ENCODE measurements at places on chromosomes 16 and 17.
A peak's percentile ranks its signal among the peaks of the same experiment; 100 is the strongest.

- DNase-seq, result peak; percentile 13
Measured at GRCh38 chr17:49414271-49414621, 436 bp downstream of the PHB1 start.

DNA sequence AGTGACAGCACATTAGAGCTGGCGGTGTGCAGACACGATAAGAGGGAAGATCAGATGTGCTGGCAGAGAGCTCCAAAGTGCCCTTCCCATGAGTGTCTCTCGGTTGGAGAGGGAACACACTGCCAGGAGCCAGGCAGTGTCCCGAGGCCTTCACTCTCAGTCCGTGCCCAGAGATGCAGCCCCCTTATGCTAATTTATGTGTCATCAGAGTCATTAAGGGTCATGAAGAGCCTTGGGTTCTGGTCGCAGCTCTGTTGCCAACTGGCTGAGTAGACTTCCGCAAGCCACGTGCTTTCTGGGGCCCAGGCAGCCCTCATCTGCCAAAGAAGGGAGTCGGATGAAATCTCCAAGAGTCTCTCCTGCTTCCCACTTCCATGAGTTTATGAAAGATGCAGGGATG, 232.5 kb downstream of the MSI2 start:
- DNase-seq, result no peak

DNA sequence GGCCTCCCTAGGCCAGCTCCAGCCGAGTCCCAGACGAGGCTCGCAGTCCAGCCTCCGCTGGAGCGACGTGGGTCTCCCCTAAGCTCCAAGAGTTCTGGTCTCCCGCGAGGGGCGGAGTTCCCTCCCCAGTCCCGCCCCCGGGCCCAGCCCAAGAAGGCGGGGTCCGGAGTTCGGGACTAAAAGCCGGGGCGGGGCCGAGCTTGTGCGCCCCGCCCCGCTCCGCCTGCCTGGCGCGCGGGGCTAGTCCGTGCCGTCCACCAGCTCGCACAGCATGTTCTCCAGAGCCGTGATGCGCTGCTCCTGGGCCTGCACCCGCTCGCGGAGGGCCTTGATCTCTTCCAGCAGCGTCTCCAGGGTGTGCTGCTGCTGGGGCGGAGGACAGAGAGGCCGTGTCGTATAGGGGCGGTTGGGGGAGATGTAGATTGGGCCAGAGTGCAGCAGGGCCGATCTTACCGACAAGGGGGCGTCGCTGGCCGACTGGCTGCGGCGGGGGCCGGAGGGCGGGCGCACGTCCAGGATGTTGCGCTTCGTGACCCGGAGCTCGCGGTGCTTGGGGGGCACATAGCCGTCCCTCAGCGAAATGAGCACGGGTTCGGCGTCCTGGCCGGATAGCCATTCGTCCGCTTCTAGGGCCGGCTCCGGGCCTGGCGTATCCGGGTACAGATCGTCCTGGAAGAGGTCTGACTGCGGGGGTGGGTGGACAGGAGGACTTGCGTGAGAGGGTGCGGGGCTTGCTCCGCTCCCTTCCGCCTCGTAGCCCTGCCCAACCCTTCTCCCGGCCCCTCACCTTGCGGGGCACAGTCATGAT, 7.0 kb downstream of the CORO6 start:
- peak; percentile 90 for DNase-seq

- no peak for DNase-seq
Measured at GRCh38 chr16:56448005-56448404, 3.1 kb downstream of the NUDT21 start.

DNA sequence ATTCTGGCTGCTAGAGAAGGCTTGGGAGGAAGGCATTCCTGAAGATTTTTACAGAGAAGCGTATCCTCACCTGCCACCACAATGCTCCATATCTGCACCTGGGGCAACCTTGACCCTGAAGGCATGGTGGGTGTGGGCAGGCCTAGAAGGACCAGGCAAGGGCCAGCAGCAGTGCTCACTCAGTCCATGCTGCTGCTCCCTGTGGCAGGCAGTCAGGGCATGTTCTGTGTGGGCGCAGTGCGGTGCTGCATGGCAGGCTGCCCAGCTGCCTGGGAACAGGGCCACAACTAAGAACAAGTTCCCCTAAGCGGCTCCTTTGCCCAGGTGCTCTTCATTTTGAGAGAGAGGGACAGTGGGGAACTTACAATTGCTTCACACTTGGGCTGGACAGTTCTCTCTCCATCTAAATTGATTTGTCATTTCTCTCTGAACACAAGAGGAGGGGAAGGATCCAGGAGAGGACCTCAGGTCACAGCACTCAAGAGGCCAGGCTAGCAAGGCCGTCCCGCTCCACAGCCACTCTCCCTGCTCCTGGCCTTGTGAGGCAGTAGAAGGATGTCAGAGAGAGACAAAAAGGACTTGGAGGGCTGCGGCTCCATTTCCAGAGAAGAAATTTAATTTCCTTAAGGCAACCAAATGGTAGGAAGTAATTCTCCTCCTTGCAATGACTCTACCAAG, 158.8 kb downstream of the AATF start:
- DNase-seq, result peak; percentile 66

DNA sequence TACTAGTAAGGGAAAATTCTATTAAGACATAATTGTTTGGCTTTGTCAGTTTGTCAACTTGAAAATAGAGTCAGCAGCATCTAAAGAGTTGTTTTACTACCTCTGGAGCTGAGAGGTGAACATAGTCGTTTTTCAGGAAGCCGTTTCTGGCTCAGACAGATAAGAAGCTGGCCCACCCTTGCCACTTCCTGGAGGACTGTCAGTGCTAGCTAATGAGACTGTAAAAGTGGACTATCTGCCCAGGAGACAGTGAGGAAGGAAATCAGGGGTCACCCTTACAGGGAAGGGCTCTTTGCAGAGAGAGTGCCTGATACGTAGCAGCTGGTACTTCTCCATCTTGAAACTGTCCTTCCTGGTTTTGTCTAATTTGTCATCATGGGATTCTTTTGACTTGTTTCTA, 328.7 kb downstream of the WWOX start:
- no peak for DNase-seq

- peak; percentile 53 for DNase-seq
Measured at GRCh38 chr17:78745407-78746088, 36.5 kb downstream of the CYTH1 start.

DNA sequence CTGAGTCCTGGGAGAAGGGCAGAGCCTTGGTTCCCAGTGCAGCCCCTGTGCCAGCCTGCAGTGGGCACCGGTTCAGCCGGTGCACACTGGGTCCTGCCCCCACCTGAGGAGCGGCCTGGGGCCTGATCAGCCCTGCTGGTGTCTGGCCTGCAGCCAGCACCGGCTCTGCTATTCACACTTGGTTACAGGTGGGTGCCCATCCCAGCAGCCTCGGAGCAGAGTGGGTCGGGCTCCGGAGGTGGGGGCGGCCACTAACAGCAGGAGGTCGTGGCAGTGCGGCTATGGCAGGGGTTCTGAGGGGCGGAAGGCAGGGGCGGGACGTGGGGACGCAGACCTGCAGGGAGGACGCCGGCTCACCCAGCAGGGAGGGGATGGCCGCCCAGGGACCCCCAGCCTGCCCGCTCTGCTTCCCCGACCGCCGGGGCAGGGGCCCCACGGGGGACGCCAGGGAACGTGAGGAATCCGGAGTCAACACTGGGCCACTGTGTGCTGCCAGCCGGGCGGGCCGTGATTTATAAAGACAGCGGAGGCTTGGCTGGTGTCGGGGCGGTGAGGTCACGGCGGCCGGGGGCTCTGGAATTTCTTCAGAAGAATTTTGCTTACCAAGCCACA, 20.3 kb downstream of the METRNL start:
- DNase-seq, result no peak

DNA sequence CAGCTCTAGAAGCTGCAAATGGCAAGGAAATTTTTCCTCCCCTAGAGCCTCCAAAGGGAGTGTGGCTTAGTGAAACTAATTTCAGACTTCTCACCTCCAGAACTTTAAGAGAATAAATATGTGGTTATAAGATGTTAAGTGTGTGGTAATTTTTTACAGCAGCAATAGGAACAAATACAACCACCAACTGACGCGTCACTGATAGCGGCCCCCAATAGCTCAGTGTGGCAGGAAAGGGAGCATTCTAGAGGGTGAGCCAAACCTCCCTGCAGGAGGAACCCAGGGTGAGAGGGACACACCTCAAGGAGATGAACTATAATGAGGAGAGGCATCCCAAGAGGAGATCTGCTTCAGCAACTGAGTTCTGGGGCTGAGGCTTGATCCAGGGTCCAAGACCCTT, 4.0 kb downstream of the CCL4 start:
- DNase-seq, result no peak

- DNase-seq, result no peak
Measured at GRCh38 chr17:66988069-66988798, 23.7 kb downstream of the CACNG4 start.

DNA sequence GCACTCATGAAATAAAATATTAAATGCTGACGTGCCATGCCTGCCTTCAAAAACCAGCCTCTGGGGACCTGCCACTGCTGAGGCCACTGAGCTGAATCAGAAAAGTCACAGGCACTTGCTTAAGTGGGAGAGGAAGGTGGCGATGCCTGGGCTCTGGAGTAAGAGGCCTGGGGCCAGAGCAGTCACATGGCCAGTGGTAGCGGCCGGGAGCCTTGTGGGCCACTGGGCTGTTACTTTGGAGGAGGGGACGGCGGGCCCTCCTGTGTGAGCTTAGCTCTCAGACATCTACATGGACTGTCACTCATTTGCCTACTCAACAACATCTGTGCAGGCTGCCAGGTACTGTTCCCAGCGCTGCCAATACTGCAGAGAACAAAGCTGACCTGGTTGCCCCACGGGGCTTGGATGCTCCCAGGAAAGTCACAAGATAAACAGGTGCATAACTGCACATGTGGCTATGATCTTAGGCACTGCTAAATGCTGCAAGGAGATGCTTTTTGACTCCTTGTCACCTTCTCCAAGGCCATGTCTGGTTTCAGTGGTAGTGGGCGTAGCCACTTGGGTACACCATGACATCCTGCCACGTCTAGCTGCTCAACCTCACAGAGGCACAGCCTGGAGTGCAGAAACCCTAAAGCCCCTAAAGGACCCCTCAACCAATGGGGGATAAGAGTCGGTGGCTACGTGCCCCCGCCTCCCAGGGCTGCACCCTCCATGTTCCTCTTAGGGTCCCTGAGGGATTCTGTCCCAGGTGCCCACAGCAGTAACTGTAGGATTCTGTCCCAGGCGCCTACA, 11.6 kb downstream of the COTL1 start:
- DNase-seq, result no peak

- no peak for DNase-seq
Measured at GRCh38 chr16:80573700-80574120, 32.9 kb downstream of the DYNLRB2 start.

DNA sequence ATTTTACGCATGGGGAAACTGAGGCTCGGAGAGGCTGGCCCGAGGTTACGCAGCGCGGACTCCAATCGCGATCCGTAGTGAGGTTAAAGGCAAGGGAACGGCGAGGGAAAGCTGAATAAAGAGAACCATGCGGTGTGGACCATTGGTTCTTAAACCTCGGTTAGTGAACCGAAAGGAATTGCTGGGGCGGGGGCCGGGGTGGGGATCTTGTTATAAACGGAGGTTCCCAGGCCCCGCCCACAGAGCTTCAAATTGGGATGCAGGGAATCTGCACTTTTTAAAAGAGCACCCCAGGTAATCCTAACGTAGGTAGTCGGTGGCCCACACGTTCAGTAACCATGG, 524 bp downstream of the IQCK start:
- peak; percentile 28 for DNase-seq

GRCh38 chr16:24070851-24071250, 185.3 kb upstream of the CACNG3 start:
- DNase-seq, result peak; percentile 4

DNA sequence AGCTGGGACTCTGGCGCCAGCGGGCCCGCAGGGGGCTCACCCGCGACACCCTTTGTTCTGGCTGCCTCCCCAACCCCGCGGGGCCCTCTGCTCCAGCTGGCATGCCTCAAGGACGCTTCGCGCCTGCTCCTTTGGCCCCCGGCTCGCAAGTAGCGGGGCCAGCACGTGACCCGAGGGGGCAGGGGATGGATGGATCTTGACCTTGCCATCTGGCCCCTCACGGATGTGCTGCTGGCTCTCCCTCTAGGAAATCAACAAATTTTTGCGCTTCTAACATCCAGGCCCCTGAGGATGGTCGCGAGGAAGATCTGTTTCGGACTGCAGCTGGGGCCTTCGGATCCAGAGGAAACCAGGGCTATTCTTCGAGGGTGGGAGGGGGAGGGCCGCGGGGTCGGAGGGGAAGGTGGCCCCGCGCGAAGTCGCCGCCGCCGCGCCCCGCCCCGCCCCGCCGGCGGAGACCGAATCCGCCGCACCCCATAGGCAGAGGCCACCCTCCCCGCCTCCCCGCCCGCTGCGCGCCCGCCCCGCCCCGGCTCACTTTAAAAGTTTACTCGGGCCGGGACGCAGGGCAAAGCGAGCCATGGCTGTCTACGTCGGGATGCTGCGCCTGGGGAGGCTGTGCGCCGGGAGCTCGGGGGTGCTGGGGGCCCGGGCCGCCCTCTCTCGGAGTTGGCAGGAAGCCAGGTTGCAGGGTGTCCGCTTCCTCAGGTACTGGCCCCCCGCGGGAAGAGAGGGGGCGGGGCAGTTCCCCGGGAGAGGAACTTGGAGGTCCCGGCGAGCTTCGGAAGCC, at the start of gene ACSF2:
Gene ACSF2, plus strand, starts transcription at position 537 of the 790 bp plus-strand sequence. Its CDS starts 44 bp downstream, at position 581.
- peak; percentile 66 for DNase-seq

DNA sequence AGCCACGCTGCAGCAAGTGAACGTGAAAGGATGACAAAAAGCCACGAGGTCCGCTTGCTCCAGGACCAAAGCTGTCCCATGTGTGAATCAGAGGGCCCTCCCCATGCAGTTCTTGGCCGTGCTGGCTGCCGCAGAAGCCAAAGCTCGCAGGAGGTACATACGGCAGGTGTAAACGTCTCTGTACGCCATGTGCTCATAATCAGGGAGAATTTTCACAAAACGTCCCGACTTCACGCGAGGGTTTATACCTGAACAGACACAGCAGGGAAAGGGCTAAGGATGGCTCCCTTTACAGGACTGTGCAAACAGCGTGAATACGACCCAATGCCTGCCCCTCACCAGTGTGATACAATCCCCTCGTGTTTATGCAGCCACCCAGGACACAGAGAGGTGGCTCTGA, 25.3 kb downstream of the FBXO31 start:
- no peak for DNase-seq

DNA sequence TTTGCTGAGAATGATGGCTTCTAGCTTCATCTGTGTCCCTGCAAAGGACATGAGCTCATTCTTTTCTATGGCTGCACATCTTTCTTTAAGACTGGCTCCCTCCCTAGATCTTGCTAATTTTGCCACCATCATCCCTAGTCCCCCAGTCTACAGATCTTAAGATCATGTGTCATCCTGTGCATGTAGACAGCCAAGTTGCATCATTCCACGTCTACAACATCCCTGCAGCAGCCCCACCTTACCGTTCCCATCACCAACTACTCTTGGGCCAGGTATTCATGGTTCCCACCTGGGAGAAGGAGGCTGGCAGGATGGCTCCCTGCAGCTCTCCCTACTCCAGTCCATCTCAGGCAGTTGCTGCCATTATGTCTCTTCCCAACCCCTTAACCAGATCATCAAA, 12.3 kb downstream of the CPPED1 start:
- DNase-seq, result no peak

GRCh38 chr17:50902372-50903353, 36.5 kb upstream of the TOB1 start:
- DNase-seq, result no peak
